Uterus (tissue), 4 donors: ENCODE measurements at places on chromosomes 16 and 17.

- DNase-seq: no peak
These were observed 3.1 kb downstream of the CTRB2 start for GRCh38 chr16:75203667-75204409.

GRCh38 chr17:42980766-42981397, 517 bp downstream of the RUNDC1 start:
- peak; percentile 36 for DNase-seq

DNA sequence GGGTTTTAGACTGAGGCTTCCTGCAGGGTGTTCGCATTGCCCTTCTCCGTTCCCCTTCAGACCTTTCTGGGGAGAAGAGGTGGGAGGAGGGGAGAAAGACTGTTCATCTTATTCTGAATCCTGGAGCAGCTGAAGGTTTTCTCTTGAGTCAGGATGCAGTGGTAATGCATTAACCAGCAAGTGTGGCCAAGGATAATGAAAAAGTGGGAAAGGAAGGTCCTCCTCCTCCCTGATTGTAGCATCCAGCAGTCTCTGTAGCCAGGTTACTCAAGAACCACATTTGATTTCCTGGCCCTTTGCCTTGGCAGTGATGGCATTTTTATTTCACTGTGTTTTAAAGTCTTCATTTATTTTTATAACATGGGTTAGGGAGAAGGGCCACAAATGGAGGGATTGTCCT, 59.1 kb downstream of the CYLD start:
- DNase-seq: no peak

- DNase-seq: no peak
These were observed 29.3 kb downstream of the CTU2 start for GRCh38 chr16:88735616-88736015.

DNA sequence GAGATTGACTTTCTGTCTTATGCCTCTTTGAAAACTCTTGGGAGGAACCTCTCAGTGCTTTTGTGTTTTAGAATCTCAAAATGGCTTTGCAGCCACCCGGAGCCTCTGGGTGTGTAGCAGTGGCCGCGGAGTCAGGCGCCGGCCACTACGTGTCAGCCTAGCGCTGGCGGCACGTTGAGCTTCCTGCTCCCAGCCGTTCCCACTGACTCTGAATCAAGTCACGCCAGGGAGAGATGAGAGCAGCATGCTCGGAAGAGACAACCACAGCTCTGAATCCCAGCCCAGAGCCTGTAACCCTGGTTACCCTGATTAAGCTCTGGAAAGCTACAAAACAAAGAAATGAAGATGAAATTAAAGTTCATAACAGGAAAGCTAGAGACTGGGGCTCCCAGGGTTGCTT, 97.4 kb upstream of the CACNG5 start:
- DNase-seq: no peak

DNA sequence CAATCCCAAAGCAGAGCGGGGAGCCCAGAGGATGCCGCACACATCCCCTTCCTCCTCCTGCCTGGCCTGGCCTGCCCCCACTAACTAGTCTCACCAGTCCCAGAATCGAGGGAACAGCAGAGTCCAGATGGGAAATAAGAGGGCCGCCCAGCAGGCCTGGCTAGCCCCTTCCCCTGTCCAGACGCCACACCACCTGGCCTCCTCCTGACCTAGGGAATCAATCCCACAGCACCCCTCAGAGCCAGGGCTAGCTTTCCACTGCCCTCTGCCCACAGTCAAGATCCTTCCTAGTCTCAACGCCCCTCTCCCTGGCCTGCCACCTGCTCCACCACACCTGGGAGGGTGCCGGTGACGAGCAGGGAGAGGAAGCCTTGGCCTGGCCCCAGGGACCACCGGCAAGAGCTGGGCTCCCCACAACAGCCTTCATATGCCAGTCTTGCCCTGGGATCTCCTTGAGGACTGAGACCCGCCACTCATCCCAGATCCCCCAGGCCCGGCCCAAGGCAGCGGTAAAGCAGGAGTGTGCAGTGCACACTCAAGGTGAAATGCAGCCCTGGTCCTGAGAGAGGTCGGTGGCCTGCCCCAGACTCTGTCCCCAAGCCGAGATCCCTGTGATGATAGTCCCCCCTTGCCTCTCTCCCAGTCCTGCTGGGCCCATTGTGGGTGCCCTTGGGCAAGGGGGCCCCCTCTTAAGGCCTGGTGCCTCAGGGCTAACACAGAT, 27.9 kb downstream of the KATNB1 start:
- DNase-seq: no peak

DNA sequence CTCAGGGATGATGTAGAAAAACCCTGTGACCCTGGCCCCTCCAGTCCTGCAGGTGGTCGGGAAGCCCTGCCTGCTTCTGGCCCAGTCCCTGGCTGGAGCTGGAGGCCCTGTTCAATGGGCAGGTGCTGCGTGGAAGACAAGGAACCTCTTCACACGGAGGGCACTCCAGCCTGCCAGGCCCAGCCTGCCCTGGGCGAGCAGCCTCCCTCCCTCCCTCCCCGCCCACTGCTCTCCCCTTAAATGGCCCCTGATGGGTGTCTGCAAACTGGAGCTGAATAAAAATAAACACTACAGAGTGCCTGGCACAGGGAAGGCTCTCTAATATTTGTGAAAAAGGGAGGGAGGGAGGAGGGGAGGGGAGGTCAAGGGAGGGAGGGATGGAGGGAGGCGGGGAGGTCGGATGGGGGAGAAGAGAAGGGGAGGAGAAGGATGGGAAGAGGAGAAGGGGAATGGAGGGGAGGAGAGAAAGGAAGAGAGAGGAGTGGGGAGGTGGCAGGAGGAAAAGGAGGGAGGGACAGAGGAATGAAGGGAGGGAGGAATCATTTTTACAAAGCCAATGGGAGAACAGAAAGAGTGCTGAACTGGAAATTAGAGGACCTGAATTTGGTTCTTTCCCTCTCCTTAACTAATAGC, 222.8 kb upstream of the TNRC6C start:
- peak; percentile 70 for DNase-seq

GRCh38 chr16:49440156-49441065, 66.8 kb downstream of the C16orf78 start:
- no peak for DNase-seq

- DNase-seq: no peak
These were observed 64.2 kb downstream of the DNAH17 start for GRCh38 chr17:78512976-78513375.

GRCh38 chr16:69563605-69564580, 1.9 kb upstream of the NFAT5 start:
- DNase-seq: no peak

GRCh38 chr16:31083981-31084380, 4.8 kb downstream of the PRSS53 start:
- DNase-seq: no peak

- peak; percentile 80 for DNase-seq
These were observed 11.9 kb upstream of the NSRP1 start for GRCh38 chr17:30104575-30105339.

DNA sequence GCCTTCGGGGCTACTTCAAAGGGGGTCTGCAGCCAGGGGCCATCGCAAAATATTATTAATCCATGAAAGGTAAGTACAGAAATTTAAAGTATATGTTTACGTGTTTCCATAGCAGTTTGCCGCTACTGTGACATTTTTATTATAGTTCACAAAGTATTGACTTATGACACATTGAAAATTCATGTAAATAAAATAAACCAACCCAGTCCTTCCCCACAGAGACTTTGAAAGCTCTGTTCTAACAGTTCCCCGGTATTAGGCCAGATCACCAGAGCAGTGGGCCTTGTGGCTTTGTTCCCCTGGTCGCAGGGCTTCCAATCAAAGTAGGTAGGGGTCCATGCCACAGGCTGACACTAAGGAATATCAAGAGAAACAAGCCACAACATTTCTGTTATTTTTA, 13.9 kb downstream of the KIAA0753 start:
- no peak for DNase-seq

DNA sequence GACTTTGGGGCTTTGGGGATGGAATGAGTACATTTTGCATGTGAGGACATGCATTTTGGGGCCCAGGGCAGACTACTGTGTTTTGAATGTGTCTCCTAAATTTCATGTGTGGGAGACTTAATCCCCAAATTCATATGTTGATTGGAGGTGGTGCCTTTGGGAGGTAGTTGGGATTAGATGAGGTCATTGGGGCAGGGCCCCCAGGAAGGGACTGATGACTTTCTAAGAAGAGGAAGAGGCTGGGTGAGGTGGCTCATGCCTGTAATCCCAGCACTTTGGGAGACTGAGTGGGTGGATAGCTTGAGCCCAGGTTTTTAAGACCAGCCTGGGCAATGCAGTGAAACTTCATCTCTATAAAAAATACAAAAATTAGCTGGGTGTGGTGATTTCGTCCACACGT, 42.8 kb upstream of the RAI1 start:
- no peak for DNase-seq

DNA sequence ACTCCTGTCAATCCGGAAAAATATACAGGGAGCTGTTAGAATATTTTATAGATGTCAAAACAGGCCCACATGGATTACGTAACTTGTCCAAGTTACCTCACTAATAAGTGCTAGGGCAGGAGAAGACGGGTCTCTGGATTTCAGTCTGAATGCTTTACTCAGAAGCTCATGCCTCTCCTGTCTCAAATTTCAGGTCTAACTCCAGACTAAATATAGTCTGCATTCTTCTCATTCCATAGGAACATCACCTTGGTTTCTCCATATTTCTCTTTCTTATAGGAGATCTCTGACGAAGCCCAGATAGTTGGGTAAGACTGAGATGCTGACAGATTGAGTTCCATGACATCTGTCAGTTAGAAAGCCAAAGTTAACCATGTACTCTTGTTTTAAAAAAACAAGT, 174.2 kb downstream of the STX8 start:
- no peak for DNase-seq

GRCh38 chr16:65749506-65749905, 617.0 kb upstream of the CDH5 start:
- no peak for DNase-seq

DNA sequence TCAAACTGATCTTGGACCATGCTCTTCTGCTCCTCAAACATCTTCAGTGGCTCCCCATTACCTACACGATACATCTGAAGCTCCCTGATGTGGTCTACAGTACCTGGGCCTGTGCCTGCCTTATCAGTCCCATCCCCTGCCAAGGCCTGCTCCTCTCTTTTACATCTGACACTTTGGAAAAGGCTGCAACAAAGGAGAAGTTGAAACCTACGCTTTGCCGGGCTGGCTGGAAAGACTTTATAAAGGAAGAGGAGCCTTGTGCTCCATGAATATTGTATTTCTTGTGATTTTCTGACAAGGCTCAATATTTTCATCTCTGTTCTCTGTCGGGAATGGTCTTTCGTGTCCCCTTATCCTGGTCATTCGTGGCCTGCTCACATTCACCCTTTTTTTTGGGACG, 132.5 kb downstream of the XYLT1 start:
- no peak for DNase-seq

- no peak for DNase-seq
These were observed 5.3 kb upstream of the DNAH2 start for GRCh38 chr17:7712111-7712771.

GRCh38 chr17:75352079-75352569, 53.4 kb downstream of the GRB2 start:
- no peak for DNase-seq

- no peak for DNase-seq
These were observed 120.1 kb downstream of the SLC39A11 start for GRCh38 chr17:72972263-72972951.

DNA sequence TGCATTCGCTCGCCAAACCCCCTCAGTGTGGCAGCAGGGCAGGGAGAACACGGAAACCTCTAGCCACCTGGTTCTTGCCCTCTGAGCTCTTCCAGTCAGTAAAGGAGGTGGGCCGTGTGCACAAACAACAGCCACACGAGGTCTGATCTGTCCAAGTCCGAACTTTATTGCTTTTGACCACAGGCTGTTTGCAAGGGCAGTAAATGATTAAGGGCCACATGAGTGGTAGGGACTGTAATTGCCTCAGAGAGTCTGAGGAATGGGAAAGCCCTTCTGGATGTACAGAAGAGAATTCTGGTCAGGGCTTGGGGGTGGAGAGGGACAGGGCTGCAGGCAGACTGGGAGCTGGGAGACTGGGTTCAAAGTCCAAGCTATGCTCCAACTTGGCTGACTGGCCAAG, 75.7 kb upstream of the LHX1 start:
- DNase-seq: no peak

DNA sequence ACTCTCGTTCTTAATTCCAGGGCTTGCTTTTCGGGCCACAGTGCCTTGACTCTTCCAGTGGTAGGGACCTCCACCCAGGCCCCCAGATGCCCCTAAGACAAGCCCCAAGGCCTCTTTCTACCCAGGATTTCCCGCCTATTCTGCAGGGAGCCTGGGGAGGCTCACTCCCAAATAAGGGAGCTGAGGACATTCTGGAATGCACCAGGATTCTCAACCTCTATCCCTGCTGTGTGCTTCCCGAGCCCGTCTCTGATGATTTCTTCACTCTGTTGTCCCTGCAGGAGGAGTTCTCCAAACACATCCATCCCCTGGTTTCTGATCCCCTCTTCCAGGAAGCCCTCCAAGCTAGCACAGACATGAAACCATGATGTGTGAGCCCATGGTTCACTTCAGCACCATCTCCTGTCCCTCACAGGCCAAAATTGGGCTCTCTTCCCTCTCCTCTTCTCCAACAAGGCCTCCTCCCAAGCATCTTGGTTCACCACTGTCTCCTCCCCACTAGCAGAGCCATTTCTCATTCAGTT, 255.9 kb downstream of the KATNIP start:
- no peak for DNase-seq

DNA sequence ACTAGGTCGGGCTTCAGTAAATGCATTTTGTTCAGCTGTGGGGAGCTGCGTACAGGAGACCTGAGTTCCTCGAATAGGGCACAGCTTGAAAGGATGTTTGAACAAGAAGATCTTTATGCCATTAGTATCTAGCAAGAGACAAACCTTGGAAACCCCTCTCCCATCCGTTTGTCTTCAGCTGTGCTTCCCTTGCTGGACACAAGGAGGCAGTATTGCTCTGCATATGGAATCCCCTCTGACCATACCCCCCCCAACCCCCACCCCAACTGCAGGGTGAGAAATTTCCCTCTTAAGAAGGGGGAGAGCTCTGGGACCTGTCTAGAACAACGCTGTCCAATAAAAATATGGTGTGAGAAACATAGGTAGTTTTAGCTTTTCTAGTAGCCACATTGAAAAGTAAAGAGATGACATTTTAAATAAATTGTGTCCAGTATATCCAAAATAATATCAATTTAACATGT, 1.6 kb downstream of the MRM1 start:
- DNase-seq: peak; percentile 65

- no peak for DNase-seq
These were observed 53.0 kb downstream of the RPA1 start for GRCh38 chr17:1882836-1883235.

DNA sequence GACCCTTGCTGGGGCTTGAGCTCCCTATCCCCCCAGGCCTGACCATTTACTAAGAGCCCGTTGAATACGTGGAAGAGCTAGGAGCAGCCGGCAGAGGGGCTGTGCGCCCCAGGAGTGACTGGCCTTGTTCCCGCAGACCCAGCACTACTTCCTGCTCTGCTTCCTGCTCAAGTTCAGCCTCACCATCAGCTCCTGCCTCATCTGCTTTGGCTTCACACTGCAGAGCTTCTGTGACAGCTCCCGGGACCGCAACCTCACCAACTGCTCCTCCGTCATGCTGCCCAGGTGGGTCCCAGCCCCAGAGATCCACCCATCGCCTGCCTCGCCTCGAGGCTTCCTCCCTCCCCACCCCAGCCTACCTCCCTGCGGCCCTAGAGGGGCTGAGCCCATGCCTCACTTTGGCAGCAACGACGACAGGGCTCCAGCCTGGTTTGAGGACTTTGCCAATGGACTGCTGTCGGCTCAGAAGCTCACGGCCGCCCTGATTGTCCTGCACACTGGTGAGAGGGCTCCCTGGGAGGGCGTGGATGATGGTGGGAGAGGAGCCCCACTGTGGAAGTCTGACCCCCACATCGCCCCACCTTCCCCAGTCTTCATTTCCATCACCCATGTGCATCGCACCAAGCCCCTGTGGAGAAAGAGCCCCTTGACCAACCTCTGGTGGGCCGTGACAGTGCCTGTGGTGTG, 17.2 kb downstream of the CASKIN2 start:
- no peak for DNase-seq
